Islet precursor cell (in vitro differentiated cells): ENCODE measurements at places on chromosomes 5 and 9.

GRCh38 chr5:179225387-179225786 is 119.9 kb downstream of the ADAMTS2 start:
- peak; percentile 35 for DNase-seq

GRCh38 chr5:3230941-3231340 is 364.7 kb upstream of the IRX1 start:
- DNase-seq: no peak

DNA sequence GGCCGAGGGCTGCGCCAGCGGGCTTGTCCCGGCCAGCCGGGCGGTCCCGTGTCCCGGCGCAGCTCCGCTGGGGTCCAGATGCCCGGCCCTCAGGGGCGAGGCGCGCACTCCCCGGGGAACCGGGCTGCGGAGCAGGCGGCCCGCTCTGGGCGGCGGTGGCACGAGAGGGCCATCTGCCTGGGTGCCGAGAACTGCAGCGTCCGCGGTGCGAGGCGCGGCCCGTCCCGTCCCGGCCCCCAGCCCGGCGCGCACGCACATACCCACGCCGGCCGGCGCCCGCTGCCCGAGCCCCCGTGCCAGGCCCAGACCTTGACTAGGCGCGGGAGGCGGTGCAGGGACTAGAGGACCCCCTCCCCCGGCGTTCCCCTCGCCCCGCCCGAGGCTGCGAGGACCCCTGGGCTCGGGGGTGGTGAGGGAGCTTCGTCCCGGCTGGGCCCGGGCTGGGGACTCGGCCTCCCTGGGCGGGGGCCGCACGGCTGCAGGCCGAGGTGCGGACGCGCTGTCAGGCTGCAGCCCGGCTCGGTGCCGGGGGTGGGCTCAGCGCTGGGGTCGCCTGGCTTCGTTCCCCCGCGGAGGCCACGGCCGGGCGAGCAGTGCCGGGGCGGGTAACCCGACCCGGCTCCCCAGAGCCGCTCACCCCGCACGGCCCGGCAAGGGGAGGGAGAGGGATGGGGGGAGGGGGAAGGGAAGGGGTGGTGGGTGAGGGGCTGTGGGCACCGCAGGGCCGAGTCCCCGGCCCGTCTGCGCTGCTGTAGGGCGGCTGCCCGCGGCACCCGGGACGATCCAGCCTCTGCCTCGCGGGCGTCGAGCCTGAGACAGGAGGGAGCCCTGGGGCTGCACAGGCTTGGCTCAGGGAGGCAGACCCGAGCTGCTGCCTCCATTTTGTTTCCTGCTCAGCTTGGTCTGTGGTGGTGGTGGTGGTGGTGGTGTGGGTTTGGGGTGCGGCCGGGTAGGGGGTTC is 1.2 kb upstream of the NSD1 start:
- peak; percentile 84 for DNase-seq

- no peak for DNase-seq
These were observed 102.9 kb downstream of the FRMD3 start for GRCh38 chr9:83435301-83435700.

GRCh38 chr5:74092766-74093165 is 466.8 kb downstream of the ARHGEF28 start:
- no peak for DNase-seq

DNA sequence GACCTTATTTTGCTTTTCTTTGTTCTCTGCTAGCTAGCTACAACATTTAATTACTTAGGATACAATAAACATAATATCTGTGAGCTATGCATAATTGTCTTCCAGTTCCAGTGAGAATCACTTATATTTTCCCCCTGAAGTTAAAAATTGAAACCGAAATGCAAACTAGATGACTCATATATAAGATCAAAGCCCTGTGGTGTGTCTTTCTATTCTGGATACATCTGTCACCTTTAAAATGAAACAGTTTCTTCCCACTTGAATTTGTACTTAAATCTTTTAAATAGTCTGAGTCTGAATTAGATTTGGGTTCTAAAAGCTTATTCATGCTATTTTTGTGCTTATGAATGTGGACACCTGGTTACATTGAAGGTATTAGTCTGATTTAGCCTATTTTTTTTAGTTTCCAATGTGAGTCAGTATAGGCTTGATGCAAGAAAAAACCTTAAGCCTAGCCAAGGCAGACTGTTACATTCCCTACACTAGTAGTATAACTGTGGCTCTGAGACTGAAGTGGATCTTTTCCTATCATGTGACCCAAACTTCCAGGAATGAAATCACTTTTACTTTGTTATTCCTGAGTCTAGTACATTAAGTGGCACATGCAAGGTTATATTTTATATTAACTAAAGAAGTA is 703.5 kb upstream of the RGMB start:
- no peak for DNase-seq

- DNase-seq: no peak
These were observed 39.3 kb downstream of the BTNL8 start for GRCh38 chr5:180938294-180938693.

- DNase-seq: no peak
These were observed 29.9 kb downstream of the SLC6A18 start for GRCh38 chr5:1255081-1255561.

- peak; percentile 71 for DNase-seq
These were observed 1.7 kb downstream of the GRIN3A start for GRCh38 chr9:101736717-101737116.

DNA sequence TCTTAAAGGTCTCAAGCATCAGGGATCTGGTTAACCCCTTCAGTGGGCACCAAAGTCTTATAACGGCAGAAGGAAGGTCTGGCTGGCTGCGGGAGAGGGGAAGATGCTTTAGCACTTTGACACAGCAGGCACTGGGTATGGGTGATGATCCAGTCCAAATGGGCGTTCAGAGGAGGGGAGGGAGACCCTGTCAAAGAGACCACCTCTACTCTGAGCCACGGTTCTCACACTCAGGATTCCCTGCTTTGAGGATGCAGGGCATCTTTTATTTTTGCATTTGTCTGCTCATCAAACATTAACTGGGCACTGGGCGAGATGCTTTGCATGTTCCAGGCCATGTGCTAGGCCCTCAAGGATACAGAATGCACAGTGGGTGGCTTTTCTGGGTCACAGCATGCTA is 204.0 kb downstream of the DAB2IP start:
- peak; percentile 26 for DNase-seq

DNA sequence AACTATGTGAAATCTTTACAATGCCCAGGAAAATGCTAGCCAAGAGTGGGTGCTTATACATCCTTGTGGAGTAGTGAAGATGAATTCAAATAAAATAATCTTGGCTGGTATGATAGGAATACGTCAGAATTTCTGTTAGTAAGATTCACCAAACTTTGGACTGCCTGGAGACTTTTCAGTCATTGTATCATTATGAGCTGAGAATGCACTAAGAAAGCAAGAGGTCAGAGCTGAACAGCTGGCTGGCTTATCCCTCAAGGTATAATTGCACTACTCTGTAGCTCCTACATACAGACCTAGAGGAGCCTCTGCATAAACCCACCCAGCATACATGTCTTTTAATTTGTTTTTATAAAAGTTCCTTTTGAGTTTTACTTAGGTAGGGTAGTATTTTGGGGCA is 568.5 kb upstream of the RIOK2 start:
- DNase-seq: no peak

DNA sequence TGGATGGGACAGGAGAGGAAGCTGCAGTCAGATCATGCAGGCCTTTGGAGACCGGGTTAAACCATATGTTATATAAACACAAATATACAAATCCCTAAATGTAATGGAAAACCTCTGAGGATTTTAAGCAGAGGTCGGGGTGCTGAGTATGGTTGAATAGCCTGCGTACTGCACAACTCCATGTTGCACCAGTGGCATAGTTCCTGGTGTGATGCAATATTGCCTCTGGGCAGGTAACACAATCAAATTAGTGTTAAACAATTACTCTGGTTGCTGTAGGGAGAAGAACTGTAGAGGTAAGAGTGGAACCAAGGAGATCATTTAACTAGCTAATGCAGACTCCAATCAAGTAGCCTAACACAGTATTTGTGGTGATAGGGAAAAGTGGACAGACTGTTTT is 21.3 kb upstream of the RNF145 start:
- DNase-seq: no peak

GRCh38 chr5:41637424-41637823 is 127.0 kb upstream of the PLCXD3 start:
- DNase-seq: peak; percentile 87
